NCI-H1092 (cell line): ENCODE measurements at places on chromosomes 3 and 15.

GRCh38 chr15:62691008-62691407 lies 351.5 kb upstream of the TPM1 start:
- DNase-seq = no peak

DNA sequence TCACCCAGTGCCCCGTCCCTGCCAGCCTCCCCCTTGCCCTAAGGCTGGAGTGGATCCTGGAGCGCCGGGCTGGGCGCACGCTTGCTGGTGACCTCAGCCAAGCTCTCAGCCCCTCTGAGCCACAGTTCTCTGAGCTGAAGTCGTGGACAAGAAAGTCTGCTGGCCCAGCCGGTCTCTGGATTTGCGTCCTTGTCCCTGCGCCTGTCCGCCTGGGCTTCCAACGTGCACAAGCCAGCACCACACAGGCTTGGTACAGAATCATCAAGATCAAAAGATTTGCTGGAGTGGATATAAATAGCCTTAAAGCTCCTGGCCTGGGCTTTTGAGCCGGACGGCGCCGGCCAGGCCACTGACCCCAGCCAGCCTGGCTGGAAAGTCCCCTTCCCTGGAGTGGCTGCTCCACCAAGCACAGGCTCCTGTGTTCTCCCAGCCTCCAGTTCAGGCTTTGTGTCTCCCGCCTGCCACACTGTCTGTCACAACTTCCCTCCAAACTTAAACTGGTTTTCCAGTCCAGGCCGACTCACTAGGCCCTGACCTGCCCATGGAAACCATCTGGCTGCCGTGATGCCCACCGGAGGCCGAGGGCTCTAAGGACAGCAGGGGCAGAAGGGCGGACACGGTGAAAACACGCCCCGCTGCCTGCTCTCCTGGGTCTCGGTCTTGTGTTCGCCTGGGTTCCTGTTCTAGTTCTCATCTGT lies 156.2 kb downstream of the NUP210 start:
- DNase-seq = no peak

DNA sequence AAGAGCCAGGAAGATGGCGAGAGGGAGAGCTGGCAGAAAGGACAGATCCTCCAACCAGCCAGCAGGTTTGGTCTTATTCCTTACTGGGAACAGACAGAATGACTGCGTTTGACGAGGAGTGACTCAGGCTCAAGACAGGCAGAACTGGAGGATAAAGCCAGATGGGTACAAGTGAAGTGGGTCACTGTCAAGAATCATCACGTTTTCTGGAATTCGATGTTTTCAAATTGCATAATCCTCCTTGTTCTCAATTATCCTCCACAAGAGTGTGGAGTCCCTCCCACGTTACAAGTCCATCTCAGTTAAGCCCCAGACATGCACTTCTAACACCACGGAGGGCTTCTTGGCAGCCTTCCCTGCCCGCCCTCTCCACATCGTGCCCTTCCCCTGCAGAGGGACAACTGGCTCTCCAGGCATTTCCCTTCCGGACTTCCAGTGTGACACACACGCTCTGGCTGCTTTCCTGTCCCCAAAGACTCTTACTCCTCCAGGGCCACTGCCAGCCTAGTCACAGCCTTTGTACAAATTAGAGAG lies 183.1 kb downstream of the CHST2 start:
- DNase-seq = no peak

- DNase-seq = no peak
Measured at GRCh38 chr15:40081691-40082194, 26.9 kb downstream of the BMF start.

DNA sequence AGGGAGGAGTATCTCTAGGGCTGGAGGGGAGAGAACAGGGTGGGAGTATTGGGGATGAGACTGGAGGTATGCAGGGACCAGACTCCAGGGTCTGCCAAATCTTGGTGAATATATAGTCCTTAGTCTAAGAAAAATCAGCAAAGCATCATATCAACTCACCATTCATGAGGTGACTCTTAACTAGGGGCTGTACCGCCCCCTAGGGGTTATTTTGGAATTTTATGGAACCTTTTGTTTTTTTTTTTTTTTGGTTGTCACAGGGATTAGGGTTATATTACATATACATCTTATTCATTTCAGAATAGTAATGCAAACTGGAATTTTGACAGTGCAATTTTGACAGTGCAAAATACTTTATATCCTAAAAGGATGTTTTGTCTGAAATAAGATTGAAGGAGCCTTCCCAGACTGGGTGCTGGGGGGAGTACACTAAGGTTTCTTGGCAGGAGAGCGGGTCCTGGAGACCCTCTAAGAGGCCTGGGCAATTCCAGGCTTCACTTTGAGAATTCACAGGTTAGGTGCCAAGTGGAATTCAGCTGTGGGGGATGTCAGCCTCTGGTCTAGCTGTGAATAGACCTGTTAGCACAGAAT lies 7.5 kb downstream of the CMTM7 start:
- DNase-seq = peak; percentile 25

- DNase-seq = no peak
Measured at GRCh38 chr3:74423867-74424266, 190.6 kb downstream of the CNTN3 start.

- no peak for DNase-seq
Measured at GRCh38 chr3:60250206-60250605, 1001.0 kb downstream of the FHIT start.

- DNase-seq = no peak
Measured at GRCh38 chr3:37896827-37897226, 35.1 kb downstream of the CTDSPL start.

- no peak for DNase-seq
Measured at GRCh38 chr3:171346582-171347300, 113.5 kb downstream of the TNIK start.

DNA sequence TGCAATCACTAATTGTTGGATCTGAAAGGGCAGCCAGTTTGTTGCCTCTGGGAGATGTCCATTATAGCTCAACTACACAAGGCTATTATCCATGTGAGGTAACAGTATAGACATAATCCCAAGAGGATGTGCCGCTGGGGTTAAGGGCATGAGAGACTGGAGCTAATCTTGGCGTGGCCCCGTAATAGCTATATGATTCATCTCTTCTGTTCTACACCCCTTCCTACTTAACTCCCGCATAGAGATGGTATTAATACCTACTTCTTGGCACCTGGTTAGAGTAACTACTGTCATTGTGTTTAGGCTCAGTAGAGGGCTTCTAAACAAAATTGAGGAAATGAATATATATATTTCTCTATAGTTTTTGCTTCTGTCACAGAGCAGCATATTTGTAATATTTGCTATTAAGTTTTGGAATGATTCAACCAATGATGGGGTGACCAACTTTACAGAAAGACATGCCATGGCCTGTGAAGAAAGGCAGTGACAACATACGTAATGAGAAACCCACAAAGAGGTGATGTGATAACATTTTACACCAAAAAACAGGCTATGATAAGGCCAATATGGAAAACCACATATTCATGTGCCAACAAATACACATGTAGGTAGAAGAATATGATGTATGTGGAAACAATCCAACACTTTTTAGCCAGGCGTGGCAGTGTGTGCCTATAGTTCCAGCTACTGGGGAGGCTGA lies 76.8 kb upstream of the DPH6 start:
- DNase-seq = no peak

DNA sequence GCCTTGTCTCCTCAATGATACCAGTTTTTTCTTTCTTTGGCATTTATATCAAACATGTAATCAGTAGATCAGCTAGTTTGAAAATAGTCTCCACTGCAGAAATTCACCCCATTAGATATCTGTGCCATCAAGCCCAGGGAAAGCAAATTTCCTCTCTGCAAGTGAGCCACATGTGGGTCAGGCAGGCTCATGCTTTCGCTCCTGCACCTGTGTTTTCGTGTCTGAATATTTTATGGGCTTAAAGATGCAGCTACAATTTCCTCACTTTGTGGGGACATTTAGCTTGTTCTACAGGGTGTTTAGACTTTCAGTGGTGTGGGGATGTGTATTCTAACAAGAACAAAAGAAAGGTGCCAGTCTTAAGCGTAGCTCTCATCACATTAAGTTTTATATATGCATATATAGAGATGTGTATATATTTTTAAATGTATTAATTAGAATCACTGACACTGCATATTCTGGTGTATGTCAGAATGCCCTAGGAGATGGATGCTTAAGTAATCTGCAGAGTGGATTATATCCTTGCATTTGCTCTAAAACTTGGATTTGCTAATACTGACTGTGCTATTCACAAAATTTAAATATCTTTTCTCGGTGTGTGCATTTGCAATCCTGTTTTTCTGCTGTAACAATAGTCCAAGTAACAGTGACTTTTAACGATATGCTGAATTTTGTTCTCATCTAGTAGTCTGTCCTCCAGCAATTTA lies 372.6 kb downstream of the PTPRG start:
- DNase-seq = no peak

DNA sequence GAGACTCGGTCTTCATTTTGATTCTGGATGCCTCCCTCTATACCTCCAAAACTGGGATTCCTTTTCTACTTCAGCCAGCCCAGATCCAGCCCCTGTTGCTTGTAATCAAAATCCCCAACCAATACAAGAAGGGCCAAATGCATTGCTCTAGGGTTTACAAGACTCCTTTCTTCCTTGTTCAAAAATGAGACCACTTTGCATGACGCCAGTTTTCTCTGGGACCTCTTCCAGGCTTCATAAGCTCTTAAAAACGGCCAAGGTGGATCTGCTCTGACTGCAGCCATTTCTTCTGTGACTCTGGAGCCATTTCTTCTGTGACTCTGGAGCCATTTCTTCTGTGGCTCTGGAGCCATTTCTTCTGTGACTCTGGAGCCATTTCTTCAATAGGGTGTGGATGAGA lies 71.9 kb downstream of the ADAMTS17 start:
- DNase-seq = no peak

GRCh38 chr15:41979493-41980266 lies 7.3 kb upstream of the EHD4 start:
- DNase-seq = no peak

- DNase-seq = no peak
Measured at GRCh38 chr3:110608566-110608965, 463.1 kb upstream of the NECTIN3 start.

DNA sequence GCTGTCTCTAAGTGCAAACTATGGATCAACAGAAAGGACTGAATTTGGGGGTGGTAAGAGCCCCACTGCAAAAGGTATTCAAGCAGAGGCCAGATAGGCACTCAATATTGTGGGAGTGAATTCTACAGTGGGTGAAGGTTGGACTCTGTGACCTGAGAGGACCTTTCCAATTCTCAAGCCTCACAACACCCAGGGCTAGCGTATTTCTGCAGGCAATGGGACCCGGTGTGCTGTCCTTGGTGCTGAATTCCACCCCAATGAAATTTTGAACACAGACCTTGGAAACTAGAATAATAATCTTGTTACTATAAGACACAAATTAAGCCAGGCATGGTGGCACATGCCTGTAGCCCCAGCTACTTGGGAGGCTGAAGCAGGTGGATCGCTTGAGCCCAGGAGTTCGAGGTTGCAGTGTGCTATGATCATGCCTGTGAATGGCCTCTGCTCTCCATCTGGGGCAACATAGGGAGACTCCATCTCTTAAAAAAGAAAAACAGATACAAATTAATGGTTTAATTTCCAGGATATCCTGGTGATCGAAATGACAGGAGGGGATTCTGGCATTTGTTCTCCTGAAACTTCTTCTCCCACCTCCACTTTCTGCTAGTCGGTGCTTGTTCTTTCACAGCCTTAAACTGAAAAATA lies 135.4 kb downstream of the RAB11A start:
- no peak for DNase-seq

DNA sequence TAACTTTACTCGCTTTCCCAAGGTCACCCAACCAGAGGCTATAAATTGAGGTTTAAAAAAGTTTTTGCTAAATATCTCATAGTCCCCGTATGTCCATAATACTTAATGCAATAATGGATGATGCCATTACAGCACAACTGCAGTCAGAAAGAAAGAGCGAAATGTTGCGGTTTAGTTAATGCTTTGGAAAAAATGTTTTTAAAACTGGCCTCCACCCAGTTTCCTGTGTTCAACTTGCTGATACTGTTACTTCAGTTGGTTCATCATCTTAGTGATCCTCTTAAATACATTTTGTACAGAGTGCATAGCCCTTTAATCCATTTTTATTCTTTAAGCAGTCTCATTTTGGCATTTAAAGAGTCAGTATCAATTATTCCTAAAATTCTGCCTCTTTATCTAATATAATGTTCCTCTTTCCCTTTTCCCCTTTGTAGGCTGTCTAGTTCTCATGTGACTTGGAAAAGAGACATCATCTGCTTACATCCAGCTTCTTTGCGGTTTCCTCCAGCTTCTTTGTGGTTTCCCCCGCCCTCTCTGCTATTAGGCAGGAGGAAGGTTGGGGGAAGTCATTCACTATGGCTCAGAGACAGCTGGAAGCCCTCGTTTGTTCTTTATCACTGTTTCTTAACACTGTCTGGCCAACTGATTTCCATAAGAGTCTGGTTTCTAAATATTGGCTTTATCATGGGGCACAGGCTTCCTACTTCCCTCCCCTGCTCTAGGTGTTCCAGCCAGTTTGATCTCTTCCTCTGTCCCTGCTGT lies 154.3 kb downstream of the GOLIM4 start:
- DNase-seq = no peak

GRCh38 chr15:78050826-78051225 lies 26.7 kb downstream of the TBC1D2B start:
- no peak for DNase-seq

GRCh38 chr15:41842229-41842628 lies 3.6 kb downstream of the PLA2G4B start:
- no peak for DNase-seq
